ENCODE measurements at places on chromosomes 16 and 17.

- DNase-seq, result no peak
Observed at GRCh38 chr17:235831-236640, 54.6 kb upstream of the DOC2B start.

GRCh38 chr17:61457226-61457983, 5.2 kb downstream of the TBX4 start:
- no peak for DNase-seq

DNA sequence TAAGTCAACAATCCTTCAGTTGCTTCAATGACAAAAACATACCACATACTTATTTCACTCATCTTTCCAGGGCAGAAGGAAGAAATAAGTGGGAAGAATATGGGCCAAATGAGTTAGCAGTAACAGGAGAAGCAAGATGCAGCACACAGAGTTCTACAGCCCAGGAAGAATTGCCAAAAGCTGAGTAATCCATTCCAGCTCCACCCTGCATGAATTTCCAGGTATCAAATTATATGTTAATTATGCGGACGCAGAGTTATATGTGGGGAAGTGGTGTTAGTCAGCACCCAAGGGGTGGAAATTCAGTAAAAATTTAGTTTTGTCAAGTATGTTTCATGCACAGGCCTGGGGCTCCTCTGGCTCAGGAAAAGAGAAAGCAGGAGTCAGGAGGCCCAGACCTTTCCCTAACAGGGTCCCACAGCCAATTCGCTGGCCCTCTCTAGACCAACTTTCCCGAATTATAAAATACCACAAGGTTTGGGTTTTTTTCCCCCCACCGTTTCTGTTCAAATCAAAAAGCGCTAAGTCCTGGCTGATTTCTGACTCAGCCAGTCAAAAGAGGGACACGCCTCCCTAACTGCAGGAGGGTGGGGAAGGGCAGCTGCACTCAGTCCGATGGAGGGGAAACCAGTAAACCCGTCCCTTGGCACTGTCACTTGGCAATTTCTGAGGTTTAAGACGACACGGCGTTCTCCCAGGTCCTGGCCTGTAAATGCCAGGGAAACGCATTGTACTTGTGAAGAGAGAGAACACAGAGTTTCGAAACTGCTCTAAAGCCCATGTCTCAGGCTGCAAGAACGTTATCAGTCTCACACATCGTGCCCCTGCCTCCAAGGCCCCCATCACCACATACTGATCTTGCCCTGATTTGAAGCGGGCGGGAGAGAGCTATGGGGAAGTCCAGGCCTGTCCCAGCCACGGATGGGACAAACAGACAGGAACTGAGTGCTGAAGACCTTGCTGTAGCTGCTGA, 58.1 kb downstream of the ZFHX3 start:
- no peak for DNase-seq

- DNase-seq, result no peak
Observed at GRCh38 chr17:81383504-81384421, 11.5 kb upstream of the BAHCC1 start.

GRCh38 chr17:30821871-30822723, 2.4 kb downstream of the CRLF3 start:
- no peak for DNase-seq

GRCh38 chr16:29991571-29991904, 3.9 kb downstream of the HIRIP3 start:
- DNase-seq, result no peak

DNA sequence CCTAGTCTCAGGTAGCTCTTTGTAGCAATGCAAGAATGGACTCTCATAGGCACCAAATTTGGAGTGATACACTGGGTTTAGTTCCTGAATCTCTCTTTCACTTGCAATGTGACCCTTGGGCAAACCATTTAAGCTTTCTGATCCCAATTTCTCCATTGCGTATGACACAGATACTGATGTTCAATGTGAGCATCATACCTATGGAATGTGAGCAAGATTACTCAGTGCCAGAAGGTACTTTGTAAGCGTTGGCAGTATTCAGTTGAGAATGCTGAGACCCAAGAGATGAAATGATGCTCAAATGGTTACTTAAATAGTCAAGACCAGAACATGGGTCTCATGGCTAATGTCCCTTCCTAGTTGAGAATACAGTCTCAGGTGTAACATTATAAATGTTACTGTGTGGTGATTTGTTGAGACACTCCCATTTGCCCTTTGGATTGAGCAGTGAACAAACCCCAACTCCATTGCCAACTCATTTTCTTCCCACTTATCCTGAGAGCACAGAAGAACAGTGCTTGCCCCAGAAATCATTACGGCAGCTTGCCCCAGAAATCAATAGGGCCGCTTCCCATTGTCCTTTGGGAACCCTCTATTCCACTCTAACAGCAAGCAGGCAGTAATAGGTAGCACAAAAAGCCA, 134.1 kb downstream of the SOX9 start:
- no peak for DNase-seq

GRCh38 chr16:86010680-86011141, 111.7 kb downstream of the IRF8 start:
- DNase-seq, result no peak

DNA sequence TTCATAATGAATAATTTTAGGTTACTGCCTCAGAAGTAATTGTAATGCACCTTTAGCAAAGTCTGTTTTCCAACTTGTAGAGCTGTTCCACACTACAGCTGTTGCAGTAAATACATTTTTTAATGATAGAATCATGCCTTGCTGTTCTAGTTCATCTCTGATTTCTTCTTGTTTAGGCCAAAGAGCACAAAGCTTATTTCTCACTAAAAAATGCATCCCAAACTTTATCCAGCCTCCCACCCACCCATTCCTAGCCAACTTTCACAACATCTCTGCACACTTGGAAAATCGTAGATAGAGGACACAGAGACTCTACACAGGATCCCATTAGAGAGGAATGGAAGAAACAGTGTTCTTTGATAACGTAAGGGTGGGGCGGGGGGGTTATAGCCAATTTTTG, 252.2 kb upstream of the DYNLRB2 start:
- no peak for DNase-seq

- DNase-seq, result no peak
Observed at GRCh38 chr17:57629470-57629869, 115.6 kb downstream of the CCDC182 start.

GRCh38 chr16:30553393-30553899, 4.7 kb downstream of the ZNF764 start:
- no peak for DNase-seq

DNA sequence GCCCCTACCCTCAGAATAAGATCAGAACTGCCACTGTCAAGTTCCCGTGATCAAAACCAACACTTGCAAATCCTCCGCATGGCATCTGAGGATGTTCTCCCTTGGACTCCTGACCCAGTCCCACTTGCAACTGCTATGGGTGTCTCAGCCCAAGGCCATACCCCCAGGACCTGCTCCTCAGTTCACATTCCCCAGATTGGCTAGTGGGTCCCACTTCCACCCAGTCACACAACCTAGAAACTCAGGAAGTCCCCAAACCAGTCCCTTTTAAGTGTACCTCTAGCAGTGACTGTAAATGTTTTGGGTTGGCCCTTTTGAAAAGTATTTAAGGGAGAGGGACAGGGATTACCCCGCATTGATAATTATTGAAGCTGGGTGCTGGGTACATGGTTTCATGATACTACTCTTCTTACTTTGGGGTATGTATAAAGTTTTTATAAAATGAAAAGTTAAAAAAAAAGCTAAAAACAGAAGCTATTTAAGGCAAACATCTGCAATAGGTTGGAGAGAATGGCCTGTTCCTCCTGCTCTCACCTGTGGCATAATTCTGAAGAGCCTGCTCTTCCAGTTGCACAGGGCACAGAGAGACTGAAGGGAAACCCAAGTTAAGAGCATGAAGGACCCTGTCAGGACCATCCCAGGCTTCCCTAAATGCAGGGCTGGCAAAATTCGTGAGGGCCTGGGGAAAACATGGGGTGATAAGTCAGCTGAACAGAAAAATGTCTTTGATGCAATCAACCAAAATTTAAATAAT, 42.5 kb downstream of the ERN1 start:
- DNase-seq, result no peak

DNA sequence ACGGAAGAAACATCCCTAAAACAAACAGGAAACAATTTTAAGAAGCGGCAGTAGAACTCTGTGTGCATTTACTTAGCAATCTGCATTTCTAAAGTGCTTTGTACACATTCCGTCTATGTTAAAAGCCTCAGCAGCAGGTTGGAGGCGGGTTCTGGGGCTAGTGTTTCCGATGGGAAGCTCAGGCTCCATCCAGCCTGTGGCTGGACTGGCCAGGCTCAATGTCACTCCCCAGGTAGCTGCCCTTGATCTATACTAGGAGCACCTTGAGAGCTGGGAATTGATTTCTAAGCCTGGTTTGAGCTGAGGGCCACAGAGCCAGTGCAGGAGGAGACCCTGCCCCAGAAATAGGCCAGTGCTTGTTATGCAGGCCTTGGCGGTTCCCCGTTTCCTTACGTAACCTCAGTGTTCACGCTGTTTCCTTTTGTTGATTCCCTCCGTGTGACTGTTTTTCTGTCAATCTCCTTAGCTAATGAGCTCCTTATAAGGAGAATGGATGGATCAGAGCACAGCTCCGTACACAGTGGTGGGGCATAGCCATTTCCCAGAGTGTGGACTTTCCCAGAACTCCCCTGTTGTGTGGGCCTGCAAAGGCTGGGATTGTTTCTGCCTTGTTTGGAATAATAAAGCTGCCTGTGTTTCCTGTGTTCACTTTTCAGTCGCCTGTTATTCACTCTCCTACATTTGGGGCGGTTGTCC, 21.4 kb downstream of the ADORA2B start:
- DNase-seq, result no peak

- DNase-seq, result no peak
Observed at GRCh38 chr16:19113577-19114358, at the start of gene ITPRIPL2. ITPRIPL2 (plus strand) TSS chr16:19113964; CDS start chr16:19114462, 498 bp downstream.

GRCh38 chr17:33451221-33451620, 158.1 kb upstream of the ASIC2 start:
- DNase-seq, result no peak

DNA sequence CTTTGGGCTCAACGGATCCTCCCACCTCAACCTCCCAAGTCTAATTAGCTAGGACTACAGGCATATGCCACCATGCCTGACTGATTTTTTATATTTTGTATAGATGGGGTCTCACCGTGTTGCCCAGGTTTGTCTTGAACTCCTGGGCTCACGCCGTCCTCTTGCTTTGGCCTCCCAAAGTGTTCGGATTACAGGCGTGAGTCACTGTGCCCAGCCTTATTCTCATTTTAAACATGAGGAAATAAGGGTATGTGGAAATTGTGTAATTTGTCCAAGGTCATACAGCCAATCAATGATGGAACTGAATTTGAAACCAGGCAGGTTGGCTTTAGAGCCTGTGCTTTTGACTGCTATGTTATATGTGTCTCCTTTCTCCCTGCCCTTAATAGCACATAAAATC, 27.4 kb upstream of the AQP8 start:
- no peak for DNase-seq

- no peak for DNase-seq
Observed at GRCh38 chr16:87855852-87856715, 13.2 kb downstream of the SLC7A5 start.

GRCh38 chr16:23185656-23186055, 3.1 kb downstream of the SCNN1G start:
- DNase-seq, result no peak

DNA sequence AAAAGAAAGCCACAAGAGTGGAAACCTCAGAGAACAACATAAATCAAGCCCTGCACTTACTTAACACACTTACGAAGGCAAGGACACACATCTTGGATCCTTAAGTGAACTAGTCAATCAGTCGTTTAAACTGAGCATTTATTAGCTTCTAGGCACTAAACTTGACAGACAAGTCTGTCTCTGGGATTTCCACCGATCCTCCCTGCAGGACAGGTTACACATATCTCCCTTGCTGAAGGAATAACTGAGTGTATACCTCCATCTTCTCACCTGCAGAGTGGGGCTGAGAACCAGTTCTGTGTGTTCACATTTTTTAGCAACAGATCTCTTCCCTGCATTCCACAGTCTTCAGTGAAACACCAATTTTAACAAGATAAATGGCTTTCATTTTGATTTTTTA, 8.9 kb downstream of the GP2 start:
- no peak for DNase-seq

DNA sequence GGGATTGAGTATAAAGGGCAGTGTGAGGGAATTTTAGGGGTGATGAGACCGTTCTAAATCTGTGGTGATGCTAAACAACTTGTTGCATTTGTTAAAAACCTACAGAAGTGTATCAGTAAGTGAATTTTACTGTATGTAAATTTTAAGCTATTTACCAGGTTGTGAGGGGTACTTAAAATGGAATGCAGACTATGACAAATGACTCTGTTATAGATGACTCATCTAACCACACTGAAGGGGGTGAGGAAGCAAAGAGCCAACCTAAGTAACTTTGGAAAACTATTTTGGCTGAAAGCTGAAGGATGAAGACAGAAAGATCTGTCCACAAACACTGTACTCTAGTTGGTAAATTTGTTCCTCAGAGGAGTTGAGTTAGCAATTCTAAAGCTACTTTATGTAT, 5.3 kb upstream of the MKS1 start:
- no peak for DNase-seq

- no peak for DNase-seq
Observed at GRCh38 chr16:79580453-79581191, 19.9 kb downstream of the MAF start.

DNA sequence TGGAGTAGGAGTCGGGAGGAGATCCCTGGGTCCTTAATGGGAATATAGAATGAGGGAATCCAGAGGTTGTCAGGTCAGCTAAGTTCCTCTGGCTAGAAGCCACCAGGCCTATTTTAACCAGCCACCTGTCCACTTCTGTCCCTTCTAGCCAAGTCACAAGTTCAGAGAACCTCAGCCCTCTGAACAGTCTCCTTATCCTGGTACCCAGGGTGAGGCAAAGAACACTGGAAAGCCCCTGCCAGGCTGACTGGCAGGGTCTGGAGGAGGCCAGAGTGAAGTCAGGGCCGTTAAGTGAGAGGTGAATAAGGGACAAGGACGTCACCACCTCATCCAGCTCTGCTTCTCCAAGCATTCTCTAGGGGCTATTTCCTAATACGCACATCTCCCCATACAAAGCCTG, 2.7 kb downstream of the CTDNEP1 start:
- no peak for DNase-seq

- DNase-seq, result no peak
Observed at GRCh38 chr17:72022328-72023275, 98.2 kb upstream of the SOX9 start.

DNA sequence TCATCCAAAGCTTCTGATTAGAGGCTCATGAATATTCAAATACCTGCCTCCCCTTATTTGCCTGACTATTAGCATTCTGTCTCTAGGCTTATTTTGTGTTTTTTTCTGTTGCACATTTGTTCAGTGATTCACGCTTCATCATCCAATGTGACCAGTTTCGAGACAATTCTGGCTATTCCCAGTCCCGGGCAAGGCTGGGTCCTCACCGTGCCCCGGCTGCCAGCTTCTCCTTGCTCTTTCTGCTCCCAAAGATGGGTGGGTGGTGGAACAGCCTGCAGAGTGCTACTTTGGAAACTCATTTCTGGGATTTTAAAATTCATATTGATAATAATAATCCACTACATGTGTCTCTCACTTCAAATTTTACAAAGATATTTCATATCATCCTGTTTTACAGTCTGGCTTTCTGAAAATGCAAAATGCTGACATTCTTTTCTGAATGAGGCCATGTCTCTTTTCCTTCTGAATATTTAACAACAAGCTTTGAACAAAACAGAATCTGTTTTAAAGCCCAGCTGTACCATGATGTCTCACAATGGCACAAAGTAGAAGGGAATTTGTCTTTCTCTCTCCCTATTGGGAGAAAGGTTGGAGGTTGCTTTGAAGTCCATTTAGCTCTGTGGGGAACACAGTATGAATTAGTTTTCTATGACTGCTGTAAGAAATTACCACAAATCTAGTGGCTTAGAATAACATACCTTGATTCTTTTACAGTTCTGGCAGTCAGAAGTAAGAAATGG, 116.9 kb upstream of the CDH13 start:
- no peak for DNase-seq

GRCh38 chr17:78472035-78472905, 93.8 kb downstream of the PGS1 start:
- no peak for DNase-seq

- no peak for DNase-seq
Observed at GRCh38 chr16:19749571-19750080, 31.6 kb downstream of the IQCK start.

All from activated T-cell treated with anti-CD3 and anti-CD28 coated beads for 24 hours (primary cell).